GF-D8 (cell line): ENCODE measurements at places on chromosomes 4 and X.
A peak's percentile ranks its signal among the peaks of the same experiment; 100 is the strongest.

- DNase-seq: no peak
Observed at GRCh38 chr4:153260553-153261300, 56.5 kb downstream of the TRIM2 start.

DNA sequence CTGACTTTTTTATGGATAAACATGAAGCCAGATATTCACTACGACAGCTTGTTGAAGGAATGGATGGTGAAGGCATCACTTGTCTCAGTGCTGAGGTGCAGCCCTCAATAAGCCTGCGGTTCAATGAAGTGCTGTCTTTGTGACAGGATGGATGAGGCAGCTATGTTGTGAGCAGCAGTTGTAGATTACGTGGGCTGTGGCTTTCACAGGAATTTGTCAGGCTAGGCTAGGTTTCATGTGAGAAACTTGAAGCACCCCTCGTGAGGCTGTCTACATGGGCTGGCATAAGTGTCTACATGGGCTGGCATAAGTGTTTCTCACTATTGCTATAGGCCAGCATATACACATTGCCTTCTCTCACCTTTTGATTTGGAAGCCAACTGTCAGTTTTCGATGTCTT, 1050.0 kb downstream of the ADGRL3 start:
- DNase-seq: no peak

DNA sequence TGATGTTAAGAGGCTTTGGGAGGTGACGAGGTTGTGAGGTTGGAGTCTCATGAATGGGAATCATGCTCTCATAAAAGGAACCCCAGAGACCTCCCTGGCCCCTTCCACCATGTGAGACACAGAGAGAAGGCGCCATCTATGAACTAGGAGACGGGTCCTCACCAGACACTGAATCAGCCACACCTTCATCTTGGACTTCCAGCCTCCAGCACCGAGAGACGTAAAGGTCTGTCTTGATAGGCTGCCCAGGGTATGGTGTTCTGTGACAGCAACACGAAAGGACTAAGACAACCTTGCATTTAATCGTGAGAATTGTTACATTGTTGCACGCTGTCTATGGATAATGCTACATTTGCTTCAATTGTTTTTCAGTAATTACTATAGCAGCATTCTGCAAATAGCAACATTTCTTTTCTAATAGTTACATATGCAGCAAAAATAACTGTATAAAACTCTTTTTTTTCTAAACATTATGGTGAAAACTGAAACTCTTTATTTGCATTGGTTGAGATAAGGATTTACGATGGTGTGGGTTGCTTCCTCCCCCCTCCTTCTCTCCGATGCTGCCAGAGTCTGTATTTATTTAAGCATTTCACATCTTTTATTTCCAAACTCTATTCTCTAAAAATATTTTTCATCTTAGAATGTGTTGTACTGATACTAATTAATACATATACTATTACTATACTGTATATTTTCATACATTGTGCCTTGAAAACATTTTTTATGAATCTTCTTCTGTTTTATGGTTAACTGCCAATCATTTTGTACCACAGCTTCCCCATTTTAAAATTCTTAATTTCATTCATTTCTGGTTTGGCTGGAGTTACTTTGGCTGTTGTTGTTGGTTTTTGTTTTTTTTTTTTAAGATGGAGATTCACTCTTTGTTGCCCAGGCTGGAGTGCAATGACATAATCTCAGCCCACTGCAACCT, 26.4 kb upstream of the AKAP17A start:
- DNase-seq: peak; percentile 74

GRCh38 chr4:53614591-53614990, 23.3 kb upstream of the LNX1 start:
- no peak for DNase-seq

GRCh38 chr4:125331116-125331515, 16.4 kb downstream of the FAT4 start:
- DNase-seq: no peak

GRCh38 chr4:180710628-180711337, 1532.4 kb upstream of the TENM3 start:
- DNase-seq: no peak

- no peak for DNase-seq
Observed at GRCh38 chr4:64584981-64585557, 175.8 kb upstream of the TECRL start.

- DNase-seq: no peak
Observed at GRCh38 chr4:8147231-8147970, 11.2 kb downstream of the ABLIM2 start.

DNA sequence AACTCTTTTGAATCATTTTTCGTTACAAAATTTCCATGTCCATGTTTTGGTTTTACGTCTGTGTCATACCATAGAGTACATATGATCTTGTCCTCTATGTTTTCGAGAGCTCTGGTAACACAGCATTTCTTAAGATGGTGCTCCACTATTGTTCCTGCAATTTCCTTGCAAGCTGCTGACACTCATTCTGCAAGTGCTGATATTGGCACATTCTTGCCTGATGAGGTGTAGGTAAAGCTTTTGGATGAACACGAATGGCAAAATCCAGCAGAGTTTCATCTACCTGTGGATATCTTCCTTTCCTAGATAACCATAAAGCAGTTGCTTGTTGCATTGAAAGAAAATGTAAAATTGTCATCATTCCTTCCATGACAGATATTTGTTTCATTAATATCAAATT, 41.3 kb downstream of the MAGEB17 start:
- DNase-seq: no peak
